ENCODE measurements at places on chromosomes 1 and 21.

DNA sequence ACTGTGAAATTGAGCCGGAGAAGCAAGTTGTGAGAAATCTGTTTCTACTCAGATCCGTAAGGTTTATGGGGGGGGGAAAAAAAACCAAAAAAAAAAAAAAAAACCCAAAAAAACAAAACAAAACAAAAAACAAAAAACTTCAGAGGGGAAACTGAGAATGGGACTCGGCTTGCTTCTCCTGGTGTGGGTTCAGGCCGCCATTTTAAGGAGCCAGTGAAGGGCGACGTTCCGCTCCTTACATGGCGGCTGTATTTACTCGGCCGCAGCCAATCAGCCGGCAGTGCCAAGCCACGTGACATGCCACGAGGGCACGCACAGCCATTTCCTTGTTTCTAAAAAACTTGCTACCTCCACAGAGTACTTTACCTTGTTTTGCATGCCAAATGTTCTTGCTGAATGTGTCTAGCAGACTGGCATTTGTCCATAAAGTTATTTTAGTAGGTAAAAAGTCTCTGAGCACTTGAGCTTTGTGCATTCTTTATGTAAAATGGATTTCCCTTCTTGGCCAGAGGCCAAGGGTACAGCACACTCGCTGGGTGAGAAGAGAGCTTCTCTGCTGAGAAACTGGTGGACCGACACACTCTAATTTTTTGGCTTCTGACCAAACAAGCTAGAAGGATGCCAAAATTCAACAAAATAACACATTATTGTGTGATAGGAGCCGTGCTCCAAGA lies 101.8 kb downstream of the NFIA start:
- peak; percentile 96 for DNase-seq

DNA sequence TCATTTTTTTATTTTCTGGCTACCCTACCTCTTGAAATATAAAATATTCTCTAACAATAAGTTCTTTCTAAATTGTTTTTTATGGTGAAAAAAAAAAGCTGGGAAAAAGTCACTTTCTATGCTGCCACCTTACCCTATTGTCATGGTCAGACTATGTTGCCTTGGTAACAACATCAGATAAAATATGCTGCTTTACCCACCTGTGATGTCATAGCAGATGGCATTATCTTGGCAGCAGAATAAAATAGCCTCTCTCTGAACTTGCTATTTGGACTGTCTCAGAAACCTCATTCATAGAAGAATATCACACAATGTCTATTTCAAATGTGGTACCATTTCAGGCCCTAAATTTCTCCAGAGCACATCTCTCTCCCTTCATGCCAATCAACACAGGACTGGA lies 69.6 kb upstream of the SGIP1 start:
- no peak for DNase-seq

DNA sequence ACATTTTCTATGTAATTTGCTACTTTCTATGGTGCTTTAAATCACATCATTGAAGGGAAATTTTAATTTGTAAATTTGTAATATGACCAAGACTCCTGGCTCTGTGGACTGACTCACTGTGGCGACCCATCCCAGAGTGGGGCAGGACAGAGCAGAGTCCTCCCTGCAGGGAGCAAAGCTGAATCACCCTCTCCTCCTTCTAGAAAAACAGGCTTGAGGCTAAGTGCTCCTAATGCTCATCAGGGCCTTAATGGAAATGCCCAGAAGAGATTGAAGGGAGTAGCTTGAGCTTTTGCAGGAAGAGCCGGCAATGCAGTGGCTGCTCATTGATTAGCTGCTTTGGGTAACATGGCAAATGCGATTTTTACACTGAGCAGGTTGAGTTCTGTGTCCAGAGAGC lies 16.8 kb downstream of the S100A10 start:
- DNase-seq, result no peak

DNA sequence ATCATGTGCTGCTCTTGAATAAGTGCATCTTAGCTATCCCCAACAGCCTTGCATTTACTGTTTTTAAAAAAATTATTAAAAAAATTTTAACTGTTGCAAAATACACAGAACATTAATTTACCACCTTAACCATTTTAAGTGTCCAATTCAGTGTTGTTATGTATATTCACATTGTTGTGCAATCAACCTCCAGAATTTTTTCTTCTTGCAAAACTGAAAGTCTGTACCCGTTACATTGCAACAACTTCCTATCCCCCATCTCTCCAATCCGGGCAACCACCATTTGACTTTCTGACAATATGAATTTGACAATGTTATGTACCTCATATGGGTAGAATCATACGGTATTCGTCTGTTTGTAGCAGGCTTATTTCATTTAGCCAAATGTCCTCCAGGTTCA lies 83.1 kb downstream of the FMN2 start:
- DNase-seq, result no peak

GRCh38 chr1:117812869-117813511 lies 116.4 kb downstream of the GDAP2 start:
- DNase-seq, result no peak

GRCh38 chr1:203206129-203206687 lies 19.7 kb upstream of the CHI3L1 start:
- peak; percentile 50 for DNase-seq

- no peak for DNase-seq
Measured at GRCh38 chr21:34279883-34280282, 83.9 kb upstream of the KCNE2 start.

DNA sequence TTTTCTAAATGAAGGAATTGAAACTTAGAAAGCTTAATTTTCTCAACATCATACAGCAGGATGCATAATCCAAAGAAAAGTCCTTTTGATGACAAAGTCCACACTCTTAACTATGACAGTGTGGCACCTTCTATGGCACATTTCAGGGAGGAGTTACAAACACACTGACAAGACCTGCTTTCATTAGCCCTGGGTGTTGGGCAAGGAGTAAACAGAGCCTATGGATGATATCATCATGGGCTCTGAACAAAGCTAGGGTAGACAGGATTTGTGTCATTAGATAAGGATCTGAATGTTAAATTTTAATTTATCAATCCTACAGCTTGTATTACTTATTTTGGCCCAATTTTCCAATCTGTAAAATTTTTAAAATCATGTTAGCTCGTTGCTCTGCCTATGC lies 62.6 kb upstream of the DENND1B start:
- DNase-seq, result no peak

- DNase-seq, result no peak
Measured at GRCh38 chr1:110393691-110394492, 3.1 kb upstream of the SLC16A4 start.

DNA sequence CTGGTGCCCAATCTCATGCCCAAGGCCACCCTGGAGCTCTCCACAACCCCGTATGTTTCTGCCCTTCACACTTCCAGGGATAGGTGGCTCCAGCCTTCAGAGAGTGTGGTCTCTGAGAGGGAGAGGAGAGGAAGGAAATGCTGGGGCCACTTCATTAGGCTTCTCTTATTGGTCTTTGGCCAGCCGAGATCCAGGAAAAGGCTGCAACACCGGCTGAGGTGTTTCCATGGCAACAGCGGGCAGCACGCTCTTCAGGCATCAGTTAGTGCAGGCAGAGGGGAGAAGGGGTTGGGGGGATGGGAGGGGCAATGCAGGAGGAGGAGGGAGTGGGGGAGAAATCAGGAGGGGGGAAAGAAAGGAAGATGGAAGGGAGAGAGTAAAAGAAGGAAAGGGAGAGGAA lies 275.1 kb upstream of the GJB5 start:
- no peak for DNase-seq

GRCh38 chr1:111870181-111870580 lies 114.5 kb downstream of the DDX20 start:
- DNase-seq, result no peak

DNA sequence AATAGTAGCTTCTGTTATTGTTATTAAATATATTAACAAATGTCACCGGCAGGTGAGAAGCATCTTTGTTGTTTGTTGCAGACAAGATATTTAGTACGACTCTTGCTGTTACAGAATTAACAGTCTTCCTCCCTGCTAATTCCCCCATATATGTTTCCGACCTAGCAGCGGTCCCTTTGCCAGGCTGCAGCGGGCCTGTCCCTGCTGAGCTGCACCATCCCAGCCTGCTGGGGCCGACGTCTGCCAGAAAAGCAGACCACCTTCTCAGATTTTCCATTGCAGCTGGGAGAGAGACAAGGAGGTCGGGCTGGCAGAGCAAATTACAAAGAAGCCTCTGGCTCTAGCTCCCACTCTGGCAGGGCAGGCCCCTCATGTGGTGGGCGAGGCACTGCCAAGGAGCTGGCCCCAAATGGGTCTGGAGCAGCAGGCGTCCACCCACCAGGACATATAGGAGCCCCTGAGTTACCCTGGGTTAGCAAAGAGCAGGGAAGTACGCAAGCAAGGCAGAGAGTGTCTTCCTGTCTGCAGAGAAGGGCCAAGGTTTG lies 142.7 kb downstream of the FOXD2 start:
- no peak for DNase-seq

DNA sequence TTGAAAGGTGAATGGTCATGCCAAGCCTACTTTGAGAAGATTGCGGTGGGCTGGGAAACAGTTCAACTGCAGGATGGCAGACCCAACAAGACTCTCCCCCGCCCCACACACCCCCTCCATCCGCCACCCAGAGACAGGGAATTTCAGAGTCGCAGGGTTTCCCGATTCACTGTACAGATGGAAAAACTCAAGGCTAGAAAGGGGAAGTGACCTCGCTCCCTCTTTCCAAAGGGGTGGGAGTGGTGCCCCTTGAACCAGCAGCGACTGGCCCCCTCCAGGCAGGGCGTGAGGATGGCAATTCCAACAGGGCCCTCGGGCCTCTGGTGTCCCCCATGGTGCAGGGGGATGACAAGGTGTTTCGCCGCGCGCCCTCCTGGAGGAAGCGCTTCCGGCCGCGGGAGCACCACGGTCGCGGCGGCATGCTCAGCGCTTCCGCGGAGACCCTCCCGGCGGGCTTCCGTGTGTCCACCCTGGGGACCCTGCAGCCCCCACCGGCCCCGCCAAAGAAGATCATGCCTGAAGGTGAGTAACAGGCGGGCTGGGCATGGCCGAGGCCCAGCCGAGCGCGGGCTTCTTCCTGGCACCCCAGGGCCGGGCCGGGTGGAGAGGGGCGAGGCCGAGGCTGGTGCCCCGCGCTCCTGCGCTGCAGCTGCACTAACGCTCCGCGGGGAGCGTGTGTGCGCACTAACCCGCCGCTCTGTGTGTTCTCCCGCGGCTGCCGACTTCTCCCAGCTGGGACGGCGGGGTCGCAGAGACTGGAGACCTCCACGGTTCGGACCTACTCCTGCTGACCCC lies 10.4 kb downstream of the MYOG start:
- no peak for DNase-seq

DNA sequence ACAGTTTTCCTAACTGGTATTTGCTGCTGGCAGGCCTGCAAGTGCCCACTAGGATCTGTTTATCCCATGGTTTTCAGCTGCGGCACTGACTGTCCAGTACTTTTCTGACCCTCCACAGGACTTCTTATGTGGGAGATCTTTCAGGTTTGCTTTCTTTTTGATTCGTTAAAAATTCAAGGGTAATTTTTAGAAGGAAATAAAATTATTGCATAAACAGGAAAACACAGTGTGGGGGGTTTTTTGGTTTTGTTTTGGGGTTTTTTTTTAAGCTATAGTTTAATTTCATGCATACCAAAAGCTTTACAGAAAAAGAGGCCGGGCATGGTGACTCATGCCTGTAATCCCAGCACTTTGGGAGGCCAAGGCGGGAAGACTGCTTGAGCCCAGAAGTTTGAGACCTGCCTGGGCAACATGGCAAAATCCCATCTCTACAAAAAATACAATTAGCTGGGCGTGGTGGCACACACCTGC lies 3.6 kb downstream of the NIBAN1 start:
- DNase-seq, result no peak

DNA sequence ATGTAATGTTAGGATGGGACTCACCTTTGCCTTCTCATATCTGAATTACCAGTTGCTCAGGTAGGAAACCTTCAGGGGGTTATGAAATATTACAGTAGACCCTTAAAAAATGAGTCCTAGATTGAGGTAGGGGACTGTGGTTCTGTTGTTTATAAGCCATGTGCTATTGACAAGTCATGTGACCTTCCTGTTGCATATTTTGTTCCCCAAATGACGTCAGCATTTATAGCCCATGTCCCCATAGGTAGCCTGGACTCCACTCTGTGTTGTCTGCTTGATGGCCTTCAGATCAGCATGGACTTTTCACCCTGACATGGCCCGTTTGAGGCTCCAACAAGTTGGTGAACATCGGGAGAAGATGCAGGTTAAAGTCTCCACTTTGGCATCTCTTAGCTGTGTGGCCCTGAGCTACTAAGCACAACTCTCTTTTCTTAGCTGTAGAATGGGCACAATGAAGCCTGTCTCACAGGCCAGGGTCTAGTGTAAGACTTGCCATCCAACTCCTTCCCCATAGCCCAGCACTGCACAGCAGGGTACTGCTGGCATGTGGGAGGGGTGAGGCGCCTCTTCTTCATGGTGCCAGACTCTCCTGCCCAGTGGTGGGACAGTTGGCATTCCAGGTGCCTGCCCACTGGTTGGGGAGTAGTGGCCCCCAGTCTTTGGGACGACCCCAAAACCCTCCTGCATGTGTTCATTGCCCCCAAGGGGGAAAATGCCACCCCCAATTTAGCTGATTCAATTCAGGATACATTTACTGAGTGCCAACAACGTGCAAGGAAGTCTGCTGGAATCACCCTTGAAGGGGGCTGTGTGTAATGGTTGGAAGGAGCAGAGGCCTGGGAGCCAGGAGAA lies 36.1 kb upstream of the TTC22 start:
- DNase-seq, result no peak

- DNase-seq, result no peak
Measured at GRCh38 chr1:203644661-203645510, 18.3 kb downstream of the ATP2B4 start.

GRCh38 chr1:36359383-36359782 lies 26.3 kb downstream of the STK40 start:
- no peak for DNase-seq

GRCh38 chr1:175270361-175270760 lies 77.8 kb upstream of the KIAA0040 start:
- no peak for DNase-seq

GRCh38 chr1:179164494-179164893 lies 65.0 kb downstream of the ABL2 start:
- DNase-seq, result no peak

DNA sequence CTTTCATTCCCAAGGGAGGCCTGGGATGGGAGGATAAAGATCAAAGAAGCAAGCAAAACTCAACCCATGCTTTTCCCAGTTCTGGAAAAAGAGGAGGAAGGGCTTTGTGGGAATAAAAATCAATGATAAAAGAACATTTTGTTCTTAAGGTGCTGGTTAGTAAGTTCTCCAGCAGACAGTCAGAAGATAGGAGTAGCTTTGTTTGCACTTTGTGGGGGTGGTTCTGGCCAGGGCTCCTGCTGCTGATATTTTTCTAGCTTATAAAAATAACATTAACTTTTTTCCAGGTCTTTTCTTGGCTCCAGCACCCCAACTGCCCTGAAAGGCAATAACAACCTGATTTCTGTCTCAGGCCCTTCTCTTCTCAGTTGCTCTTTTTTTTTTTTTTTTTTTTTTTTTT lies 220.0 kb downstream of the FGGY start:
- no peak for DNase-seq

GRCh38 chr1:78071696-78072095 lies 25.9 kb downstream of the GIPC2 start:
- DNase-seq, result no peak

Data from left hindlimb (tissue), 1 donor.